ENCODE measurements at places on chromosomes 3 and 15.

DNA sequence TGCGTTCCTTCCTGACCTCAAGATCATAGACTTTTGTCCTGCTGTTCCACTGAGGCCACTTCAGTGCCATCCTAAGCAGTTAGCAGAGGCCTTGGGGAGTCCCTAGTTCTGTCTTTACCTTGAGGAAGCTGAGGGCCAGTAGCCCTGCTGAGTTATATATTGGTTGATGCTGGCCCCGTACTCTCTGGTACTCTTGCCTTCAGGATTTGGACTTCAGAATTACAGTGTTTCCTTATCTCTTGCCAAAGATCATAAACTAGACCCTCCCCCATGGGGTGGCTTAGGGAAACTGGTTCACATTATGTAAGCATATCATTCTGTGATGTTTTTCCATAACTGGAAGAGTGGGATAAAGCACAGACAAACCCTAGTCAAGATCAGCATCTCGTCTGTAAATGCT, 33.2 kb downstream of the KBTBD12 start:
- no peak for DNase-seq

DNA sequence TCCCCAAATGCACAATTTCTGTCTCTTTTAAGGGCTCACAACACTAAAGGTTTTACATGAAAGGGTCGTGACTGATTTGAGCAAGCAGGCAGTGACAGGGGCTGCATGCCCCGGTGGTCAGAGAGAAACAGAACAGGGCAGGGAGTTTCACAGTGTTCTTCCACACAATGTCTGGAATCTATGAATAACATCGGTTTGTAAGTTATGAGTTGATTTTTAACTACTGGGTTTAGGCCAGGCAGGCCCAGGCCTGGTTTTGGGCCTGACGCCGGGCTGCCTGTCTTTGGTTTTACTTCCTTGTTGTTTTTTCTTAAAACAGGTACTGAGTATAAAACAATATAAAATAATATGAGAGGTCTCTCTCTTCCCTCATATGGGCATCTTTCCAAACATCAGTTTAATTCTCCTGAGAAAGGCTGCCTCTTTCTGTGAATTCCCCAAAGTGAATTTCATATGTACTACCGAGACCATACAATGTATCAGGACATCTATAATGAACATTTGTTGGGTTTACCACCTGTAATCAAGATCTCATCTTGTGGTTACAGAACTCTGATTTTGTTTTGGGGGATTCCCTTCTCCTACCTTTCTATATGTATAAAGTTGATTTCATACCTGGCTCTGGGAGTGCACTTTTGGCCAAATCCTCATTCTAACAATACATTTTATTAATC, 74.4 kb downstream of the CD200 start:
- no peak for DNase-seq

DNA sequence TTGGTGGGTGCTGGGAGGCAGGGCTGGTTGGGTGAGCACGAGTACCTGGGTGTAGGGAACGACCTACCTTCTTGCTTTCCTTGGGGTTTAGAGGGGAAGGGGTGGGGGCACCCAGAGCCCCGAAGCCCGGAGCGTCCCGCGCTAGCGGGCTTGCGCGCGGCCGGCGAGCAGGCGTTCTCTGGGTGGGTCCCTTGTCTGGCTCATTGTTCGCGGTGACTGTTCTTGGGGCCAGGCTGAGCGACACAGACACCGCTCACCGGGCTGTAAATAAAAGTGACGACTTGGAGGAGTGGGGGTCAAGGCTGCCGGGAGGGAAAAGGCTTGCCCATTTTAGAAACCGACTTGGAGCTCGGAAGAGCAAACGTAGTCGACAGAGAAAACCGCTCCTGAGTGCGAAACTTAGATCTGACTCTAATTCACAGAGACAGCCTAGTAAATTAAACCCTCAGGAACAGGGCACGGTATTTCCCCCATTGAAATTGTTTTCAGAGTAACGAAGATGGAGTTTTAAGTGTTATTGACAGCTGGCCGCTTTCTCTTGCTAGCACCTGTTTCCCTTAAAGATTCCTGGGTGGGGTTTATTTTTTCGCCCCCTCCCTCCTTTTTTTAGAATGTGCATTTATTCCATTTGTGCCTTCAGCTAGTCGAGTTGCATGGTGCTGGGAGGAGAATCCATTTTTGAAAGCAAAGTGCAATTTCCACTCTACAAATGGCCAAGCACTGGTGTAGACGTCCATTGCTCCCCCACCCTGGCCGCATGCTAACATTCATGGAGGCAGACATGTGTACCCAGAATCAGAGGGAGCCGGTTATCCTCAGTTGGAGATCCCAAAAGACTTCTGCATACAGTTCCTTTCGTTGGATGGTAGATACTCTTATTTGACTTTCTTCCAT, 532.1 kb upstream of the SEMA6D start:
- DNase-seq = no peak

DNA sequence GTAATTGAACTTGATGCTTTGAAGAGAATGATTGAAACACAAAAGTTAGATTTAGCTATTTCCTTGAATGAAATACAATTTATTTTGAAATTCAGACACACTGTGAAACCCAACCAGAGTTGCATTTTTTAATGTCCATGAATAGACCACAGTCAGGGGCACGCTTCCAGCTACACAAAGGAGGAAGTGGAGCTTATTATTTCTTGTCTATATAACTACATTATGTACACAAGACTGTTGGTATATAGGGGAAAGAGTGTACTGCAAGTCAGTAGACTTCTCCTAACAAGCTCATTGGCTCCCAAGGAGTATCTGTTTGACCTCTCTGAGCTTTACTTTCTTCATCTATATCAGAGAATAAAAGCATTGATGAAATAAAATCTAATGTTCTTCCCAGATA, 326.2 kb downstream of the RYR3 start:
- no peak for DNase-seq

GRCh38 chr3:169286992-169287391, 376.5 kb downstream of the MECOM start:
- DNase-seq = no peak
